ENCODE measurements at places on chromosomes 11 and 22. TPM values are rescaled to one million over a fixed set of nuclear protein-coding genes. Genes with fewer than 3 reads are reported as not detected.

DNA sequence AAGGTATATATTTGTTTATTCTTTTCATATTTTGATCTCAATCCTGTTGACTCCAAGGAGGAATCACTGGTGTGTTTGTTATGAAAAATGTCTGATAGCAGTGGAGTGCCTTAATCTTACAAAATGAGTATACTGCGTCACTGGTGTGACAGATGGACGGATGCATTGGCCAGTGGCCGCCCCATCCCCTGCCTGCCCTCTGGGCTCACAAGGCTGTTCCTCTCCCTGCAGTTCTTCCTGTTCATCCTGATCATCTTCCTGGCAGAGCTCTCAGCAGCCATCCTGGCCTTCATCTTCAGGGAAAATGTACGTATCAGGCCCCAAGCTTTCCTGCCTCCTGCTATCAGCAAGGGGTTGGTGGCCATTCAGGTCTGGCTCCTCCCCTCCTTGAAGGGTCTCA is 32.9 kb downstream of the TP53I11 start:
- no peak for DNase-seq

Gene TRIOBP
- 244 TPM for total RNA-seq

- DNase-seq: no peak
Measured at GRCh38 chr11:45181889-45182550, 35.6 kb downstream of the PRDM11 start.

- no peak for DNase-seq
Measured at GRCh38 chr11:103987629-103988594, 48.5 kb upstream of the DDI1 start.

- no peak for DNase-seq
Measured at GRCh38 chr11:130201026-130201425, 41.4 kb downstream of the ST14 start.

- DNase-seq: peak; percentile 26
Measured at GRCh38 chr11:130858215-130858614, 58.1 kb downstream of the SNX19 start.

Gene KCTD14
- total RNA-seq: 15.2 TPM

DNA sequence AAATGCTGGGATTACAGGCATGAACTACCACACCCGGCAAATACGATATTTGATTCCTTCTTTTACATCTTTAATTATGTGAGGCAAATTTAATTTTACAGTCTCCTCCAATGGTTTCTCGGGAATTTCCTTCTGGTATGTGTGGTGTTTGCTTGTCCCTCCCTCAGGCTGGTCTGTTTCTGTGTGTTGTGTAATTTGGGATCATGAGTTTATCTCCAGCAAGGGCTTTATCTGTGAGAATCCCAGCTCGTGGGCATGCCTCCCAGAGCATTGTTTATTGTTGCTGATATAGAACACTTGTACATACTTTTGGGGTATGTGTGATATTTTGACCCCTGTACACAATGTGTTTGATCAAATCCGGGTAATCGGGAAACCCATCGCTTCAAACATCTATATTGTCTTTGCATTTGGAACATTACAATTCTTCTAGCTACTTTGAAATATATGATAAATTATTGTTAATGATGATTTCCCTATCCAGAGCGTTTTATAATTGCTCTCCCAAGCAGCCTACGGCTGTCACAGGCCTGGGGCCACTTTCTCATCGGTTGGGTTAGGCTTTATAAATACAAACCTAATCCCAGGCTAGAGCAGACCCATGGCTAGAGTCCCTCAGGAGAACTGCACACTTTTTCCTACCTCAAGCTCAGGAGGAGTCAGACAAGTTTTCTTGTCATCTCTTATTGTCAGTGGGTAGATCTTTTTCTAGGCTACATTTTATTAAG is 15.0 kb upstream of the PRR5 start:
- DNase-seq: no peak

- DNase-seq: no peak
Measured at GRCh38 chr11:121656328-121657090, 203.7 kb upstream of the SORL1-AS1 start.

- no peak for DNase-seq
Measured at GRCh38 chr22:31492151-31492550, 2.5 kb upstream of the EIF4ENIF1 start.

DNA sequence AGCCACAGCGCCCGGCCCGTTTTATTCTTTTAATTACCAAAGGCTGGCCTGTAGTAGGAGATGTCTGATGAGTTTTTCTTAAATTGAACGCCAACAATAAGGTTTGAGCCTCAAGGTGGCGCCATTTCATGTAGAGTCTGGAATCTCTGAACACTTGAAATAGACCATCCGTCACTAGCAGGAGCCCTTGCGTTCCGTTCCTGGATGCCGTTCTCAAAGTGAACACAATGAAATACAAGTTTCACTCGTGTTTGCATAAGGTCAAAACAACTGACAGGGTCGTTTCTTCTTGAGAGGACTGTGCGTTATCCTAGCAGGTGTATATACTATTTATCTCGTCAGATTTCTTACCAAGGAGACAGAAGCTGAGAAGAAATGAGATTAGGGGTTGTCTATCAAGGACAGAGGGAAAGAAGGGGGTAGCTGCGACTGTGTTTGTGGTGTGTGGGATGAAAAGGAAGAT is 18.7 kb upstream of the SCGB1D1 start:
- peak; percentile 94 for DNase-seq

GRCh38 chr11:27266125-27266524 is 96.9 kb downstream of the CCDC34 start:
- DNase-seq: no peak

DNA sequence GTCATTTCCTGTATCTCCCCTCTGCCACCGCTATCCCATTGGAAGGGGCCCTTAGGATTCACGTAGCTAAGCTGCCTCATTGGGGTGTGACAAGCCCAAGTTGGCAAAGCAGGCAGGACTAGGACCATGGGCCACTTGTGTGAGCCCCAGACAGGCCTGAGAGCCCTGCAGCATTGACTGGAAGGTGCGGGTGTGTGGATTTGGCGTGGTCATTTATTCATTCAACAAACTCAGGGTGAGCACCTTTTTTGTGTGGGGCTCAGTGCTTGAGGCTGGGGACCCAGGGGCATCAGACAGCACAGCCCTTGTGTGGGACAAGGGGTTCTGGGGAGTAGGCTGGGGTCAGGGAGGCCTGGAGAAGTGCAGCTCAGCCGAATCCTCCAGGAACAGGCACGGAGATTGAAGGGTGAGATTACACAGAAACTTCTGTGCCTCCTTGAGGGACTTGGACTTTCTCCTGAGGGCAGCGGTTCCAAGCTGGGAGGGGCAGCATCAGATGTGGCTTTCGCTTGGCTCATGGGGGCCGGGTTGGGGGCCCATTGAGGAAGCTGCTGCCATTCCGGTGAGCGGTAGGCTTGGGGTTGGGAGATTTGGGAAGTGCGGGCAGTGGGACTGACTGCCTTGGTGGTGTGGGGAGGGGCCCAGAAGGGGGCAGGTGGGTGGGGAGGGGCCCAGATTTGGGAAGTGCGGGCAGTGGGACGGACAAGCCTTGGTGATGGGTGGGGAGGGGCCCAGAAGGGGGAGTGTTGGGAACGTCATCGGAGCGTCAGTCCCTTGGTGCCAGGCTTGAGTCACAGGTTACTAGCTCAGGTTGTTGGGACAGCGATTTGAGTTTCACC is 11.9 kb downstream of the MGAT3 start:
- DNase-seq: no peak

DNA sequence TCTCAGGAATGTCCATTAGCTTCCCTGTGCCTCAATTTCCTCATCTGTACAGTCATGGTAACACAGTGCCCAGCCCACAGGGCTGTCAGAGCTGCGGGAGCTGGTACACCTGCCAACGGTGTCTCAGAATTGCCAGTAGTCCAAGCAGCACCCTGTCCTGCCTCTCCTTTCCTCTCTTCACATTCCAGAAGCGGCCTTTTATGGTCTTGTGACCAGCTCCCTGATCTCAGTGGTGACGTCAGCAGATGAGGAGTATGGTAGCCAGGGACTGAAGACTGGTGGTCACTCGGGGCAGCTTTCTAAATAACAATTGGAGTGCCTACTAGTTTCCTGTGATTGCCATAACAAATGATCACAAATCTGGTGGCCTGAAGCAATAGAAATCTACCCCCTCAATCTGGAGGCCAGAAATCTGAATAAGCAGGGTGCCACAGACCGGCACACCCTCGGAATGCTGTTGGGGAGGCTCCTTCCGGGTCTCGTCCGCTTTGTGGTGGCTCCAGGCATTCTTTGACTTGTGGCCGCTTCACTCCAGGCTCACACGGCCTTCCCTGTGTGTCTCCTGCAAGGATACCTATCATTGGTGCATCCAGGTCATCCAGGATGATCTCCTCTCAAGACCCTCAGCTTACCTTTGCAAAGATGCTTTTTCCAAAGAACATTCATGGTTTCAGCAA is 2.1 kb downstream of the FADD start:
- DNase-seq: no peak

DNA sequence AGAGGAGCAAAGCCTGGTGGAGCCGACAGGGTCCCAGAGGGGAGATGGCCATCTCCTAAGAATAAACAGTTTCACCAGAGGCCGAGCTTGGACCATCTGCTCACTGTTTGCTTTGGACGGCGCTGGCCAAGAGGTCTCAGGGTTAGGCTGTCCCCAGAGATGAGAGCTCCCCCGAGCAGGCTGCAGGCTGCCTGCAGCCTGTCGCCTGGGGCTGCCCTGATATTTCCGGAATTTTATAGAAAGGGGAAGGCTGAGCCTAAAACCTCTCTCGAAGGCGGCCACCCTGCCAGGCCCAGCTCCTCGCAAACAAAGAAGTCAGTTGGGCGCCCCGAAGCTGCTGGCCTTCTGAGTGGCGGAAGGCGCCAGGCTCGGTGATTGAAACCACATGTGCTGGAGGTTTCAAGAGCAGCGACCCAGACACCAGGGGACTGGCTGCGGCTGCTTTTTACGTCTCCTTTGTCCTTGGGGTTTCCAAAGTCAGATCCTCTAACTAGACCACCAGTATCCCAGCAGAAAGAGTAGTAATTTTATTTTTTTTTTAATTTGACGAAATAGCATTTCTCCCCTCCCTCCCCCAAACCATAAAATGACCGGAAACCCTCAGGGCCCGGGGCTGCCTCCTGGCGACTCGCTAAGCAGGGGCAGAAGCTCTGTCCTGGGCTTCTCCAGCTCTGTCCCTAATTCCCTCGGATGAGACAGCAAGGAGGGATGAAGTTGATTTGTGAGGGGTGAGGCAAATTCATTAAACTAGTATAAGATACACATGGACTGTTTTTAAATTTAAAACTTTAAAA is 57.4 kb downstream of the CLMP start:
- no peak for DNase-seq

Gene GSTT2B
- 14.3 TPM for total RNA-seq

GRCh38 chr11:35415487-35415886 is 3.9 kb downstream of the SLC1A2 start:
- DNase-seq: no peak

Gene SLC29A2
- 39.7 TPM for total RNA-seq

- DNase-seq: no peak
Measured at GRCh38 chr11:123158033-123159003, 36.7 kb downstream of the CLMP start.

GRCh38 chr22:20531404-20532201 is 24.2 kb downstream of the MED15 start:
- peak; percentile 79 for DNase-seq

DNA sequence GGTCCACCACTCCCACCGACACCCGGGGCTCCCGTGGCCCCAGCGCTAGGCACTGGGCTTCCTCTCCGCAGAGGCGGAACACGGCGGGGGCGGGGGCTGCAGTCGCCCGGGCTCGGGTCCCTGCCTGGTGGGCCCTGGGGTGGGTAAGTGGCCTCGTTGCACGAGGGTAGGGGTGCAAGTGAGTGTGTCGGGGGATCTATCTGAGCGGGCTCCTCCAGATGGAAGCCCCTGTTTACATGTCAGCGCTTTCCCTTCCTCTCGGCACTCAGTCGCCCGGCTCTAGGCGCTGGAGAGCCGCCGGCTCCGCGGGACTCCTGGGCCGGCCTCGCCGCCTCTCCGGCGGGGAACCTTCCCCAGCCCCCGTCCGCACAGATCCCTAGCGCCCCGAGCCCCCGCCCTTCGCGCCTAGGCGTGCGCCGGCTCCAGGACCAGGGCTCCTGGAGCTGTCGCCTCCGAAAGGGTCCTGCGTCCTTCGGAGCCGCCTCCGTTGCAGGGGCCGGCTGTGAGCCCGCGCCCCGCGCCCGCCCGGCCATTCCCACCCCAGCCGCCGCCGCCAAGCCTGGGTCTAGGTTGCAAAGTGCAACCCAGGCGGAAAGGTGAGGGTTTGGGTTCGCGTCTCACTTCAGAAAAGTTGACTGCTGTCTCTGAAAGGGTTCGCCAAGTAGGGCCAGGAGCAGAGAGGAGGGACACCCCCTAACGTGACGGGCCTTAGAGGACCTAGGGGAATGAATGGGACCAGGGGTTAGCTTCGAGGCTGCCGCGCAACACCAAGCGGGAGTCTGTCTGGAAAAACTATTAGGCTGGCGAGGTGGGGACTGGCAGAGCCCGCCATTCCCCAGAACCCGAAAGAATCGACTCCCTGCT is 978 bp downstream of the FLI1 start:
- no peak for DNase-seq

- DNase-seq: no peak
Measured at GRCh38 chr22:23240639-23241389, 60.5 kb downstream of the BCR start.

GRCh38 chr22:42654436-42655073 is 5.4 kb upstream of the CYB5R3 start:
- no peak for DNase-seq

GRCh38 chr11:62882788-62883501 is 2.2 kb downstream of the SLC3A2 start:
- DNase-seq: no peak

DNA sequence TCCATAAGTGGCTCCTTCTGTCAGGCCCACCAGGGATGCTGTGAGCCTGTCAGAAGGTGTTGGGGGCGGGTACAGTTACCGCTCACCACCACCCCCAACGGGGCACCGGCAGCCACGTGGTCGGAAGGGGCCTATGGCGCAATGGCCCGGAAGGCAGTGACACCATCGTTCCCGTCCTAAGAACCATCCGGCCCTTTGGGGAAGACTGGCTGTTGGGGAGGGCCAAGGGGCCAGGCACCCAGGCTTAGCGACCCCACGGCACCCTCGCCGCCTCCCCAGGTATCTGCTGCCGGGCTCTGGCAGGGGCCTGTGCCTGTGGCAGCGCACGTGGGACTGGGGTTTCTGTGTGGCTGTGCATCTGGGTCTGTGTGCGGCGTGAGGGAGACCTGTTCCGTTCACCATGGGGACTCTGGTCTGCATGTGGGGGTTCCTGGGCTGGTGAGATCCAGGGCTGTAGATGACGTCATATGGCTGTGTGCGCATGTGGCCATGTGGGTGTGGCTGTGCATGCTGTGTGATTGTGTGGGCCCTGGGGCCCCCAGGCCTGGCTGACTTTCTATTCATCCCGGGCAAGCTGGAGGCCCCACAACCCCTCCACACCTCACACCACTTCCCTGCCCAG is 717 bp downstream of the OSM start:
- no peak for DNase-seq

All from HCT116 (cell line).